ENCODE measurements at places on chromosomes 3 and 15.

GRCh38 chr3:128051837-128052594, at the start of gene SEC61A1:
Gene SEC61A1, plus strand, starts transcription at chr3:128052437. Its CDS starts 116 bp downstream, at chr3:128052553.
- DNase-seq, result peak; percentile 94

- DNase-seq, result no peak
Observed at GRCh38 chr15:78895471-78895870, 22.8 kb downstream of the MORF4L1 start.

GRCh38 chr15:66621491-66622467, 56.0 kb upstream of the LCTL start:
- no peak for DNase-seq

DNA sequence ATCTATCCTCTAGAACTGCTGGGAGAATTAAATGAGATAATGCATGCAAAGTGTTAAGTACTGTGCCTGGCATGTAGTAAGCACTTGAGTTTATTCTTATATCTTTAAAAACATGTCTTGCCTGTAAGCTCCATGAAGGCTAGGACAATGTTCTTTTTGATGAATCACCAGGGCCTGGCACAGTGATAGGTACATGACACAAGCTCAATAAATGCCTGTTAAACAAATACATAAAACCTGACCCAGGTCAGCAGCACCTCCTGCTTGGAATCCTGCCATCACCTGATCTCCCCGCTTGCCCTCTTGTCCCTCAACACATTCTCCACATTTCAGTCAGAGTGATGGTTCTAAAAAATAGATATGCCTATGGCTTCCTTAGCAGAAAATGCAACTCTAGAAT, 186.8 kb downstream of the CHST2 start:
- DNase-seq, result no peak

- DNase-seq, result peak; percentile 68
Observed at GRCh38 chr3:188154014-188154808, at the start of gene LPP. Gene LPP, plus strand, starts transcription at chr3:188154157. Its CDS starts 251,964 bp downstream, at chr3:188406121.

DNA sequence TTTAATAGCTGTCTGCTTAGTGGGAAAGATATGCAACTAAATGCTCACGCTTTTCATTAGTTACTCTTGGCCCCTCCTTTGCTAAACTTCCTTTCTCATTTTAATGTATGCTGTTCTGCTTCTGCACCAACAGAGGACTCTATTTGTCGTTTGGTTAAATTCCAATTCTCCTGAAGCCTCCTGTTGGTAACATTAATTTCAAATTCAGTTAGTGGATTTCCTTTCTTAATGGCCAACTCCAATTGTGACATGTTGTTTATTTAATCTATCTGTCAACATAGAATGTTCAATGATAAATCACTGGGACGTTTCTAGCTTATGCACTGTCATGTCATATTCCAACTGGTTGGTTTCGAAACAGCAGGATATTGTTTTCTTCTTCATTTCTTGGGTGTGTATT, 467.4 kb upstream of the BCHE start:
- DNase-seq, result no peak

DNA sequence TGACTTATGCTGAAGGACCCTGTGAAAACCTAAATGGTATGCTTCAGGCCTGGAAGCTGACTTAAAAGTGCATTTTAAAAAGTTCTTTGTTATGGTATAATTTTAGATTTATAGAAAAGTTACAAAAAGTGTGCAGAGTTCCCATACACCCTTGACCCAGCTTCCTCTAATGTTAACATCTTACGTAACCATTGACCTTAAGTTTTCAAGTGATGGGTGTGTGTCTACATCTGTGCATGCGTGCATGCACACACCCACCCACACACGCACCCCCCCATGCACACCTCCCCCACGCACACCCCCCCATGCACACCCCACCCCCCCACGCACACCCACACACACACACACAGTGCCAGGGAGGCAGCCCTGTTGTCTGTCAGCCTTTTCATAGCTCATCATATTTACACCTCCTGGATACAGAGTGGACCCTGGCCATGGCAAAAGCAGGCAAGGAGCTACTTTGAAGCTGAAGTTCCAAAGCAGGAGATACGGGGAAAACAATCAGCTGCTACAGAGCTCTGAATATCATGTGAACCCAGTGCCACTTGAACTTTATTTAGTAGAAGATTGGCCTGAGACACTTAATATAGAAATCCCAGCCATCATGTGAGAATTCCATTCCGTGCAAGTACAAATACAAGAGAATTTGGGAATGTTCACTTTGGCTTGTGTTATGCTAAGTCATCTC, 30.0 kb upstream of the TRAK1 start:
- no peak for DNase-seq

- no peak for DNase-seq
Observed at GRCh38 chr15:28125673-28126651, 26.8 kb upstream of the OCA2 start.

DNA sequence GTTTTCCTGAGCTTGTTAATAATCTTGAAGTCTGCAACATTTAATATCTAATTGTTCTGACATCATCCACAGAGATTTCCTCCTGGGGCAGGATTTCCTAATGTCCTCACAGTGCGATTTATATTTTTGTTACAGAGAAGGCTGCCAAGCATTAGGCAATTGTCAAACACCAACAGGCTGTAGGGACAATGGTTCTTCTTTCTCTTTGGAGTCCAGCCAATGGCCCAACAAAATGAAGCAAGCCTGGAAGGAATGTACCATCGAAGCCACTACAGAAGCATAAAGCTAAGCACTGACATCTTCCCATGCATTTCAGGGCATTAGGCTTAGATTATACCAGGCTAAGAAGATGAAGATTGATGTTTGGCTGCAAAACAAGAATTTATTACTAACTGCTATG, 173.0 kb upstream of the FRMD4B start:
- no peak for DNase-seq

DNA sequence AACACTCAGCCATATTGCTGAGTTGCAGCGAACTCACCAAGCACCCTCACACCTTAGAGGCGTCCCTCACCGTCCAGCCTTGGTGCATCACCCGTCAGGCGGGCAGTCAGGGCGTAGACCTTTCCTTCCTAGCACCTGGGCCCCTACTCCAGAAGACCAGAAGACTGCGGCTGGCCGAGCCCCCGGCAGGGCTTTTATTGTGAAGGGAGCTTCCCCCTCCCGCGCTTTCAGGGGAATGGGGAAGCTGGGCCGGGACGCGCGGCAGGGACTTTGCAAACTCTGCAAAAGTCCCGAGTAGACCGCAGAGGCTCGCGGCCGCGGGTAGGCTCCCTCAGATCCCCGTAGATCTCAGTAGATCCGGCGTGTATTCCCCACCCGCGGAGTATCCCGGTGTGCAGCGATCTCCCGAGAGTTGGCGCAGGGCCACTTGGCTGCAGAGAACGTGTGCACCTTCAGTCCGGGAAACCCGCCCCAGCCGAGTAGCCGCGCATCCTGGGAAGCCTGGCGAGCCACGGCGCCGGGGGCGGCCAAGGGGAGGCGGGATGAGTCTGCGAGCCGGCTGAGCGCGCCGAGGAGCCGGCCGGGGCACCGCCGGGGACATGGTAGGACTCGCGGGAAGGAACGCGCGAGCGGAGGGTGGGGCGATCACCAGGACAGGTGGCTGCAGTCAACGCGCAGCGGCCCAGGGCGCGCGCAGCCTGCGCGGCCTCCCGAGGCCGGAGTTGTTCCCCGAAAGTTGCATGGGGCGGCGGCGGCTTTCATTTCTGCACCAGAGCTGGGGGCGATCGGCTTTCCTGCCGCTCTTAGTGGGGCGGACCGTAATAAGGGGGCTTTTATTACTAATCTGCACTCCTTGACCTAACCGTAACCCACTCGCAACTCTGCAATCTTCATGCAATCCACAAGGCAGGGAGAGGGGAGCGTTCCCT, at the start of gene GASK1A:
Gene GASK1A (plus strand): TSS at position 268 of the 929 bp plus-strand sequence. CDS start 332 bp downstream, at position 600.
- DNase-seq, result no peak

DNA sequence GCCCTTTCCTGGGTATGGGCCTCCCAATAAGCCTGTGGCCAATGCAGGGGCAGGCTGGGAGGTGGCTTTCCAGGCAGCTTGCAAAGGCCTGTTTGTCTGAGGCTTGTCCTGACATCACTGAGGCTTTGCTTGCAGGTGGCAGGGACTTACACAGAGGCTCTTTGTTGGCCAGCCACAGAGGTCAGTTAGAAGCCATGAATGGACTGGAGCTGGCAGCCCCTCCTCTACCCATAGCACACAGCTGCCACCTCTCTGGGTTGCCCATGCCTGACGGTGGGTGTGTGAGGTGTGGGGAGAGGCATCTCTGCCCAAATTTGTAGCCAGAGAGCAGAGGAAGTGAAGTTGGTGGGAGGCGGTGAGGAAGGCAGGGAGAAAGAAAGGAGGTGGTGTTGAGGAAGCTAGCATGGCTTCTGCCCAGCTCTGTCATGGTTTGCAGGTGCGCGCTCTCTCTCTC, 17.1 kb downstream of the LIMD1 start:
- no peak for DNase-seq

DNA sequence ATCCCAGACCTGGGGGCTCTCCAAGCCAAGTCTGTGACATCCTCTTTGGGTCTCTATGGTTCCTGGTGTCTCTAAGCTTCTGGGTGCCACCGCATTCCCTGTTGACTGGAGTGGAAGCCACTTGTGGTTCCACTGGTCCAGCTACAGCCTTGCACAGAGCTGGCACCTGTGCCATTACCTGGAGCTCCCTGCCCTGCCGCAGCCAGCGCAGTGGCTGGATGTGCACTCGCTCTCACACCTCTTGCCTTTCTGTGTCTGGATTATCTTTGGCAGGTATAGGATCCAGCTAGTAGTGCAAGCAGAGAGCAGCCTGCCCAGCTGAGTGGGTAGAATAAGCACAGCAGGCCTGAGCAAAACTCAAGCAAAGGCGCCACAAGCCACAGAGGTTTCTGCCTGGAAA, 1635.5 kb downstream of the OTOL1 start:
- no peak for DNase-seq

- no peak for DNase-seq
Observed at GRCh38 chr3:47347217-47347801, 33.5 kb upstream of the PTPN23 start.

GRCh38 chr3:11375333-11376088, 103.3 kb downstream of the ATG7 start:
- no peak for DNase-seq

GRCh38 chr3:27528791-27529190, 44.6 kb upstream of the SLC4A7 start:
- DNase-seq, result no peak

GRCh38 chr15:85582131-85583079, 202.0 kb downstream of the AKAP13 start:
- peak; percentile 55 for DNase-seq

GRCh38 chr15:79185199-79185598, 94.6 kb upstream of the RASGRF1 start:
- DNase-seq, result no peak

DNA sequence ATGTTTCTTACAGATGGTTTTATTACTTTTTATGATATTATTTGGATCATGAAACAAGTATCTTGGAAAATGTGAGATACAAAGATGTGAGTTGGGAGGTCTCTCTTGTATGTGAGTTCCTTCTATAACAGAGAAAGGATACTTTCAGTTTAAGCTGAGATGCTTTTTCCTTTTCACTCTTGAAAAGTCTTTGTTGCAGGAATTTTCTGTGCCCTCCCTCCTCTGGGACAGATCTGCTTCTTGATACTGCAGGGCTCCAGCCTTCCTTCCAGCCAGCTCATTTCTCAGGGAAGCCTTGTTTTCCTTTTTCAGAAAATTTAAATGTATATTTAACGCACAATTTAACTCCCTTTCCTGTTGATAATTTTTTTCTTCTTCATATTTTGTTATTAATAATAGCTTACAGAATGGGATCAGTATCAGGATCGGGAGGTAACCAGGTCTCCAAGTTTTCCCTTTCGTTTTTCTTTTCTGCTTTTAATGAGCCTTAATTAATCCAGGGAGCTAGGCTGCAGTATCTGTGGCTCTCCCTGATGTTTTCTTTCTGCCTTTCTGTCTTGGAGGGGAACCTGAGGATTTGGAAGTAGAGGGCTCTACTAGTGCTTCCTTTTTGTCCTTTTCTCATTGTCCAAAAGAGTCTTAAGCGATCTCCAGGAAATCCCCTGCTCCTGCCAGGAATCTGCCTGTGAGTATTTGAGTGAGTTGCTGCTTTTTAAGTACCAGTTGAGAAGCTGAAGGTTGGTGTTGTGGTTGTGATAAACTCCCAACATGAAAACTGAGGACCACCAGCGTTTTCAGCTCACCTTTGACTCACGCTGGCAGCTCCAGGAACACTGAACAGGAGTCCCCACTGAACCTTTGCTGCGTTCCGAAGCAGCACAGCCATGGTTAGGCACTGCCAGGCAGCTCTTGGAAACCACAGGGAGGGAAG, 105.7 kb downstream of the IGF1R start:
- DNase-seq, result no peak

- DNase-seq, result no peak
Observed at GRCh38 chr3:68306571-68306970, 625.8 kb downstream of the TAFA4 start.

- DNase-seq, result no peak
Observed at GRCh38 chr15:87080547-87080946, 1000.9 kb downstream of the AGBL1 start.

DNA sequence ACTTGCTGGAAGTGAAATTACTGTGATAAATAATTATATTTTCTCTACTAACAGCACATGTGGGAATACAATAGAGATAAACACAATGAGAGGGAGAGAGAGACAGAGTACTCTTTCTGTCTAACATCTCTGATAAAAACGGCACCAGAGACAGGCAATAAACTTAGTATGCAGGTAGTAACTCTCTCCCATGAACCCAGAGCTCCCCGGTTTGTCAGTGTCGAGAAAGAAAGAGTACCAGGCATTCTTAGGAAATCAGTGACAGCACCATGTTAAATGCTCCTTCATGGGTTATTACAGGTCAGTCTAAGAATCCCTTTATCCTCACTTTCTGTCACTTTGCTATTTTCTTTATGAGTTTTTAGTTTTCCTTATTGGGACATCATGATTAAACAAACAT, 110.7 kb upstream of the EPHA3 start:
- DNase-seq, result no peak

GRCh38 chr3:69724722-69725435, 14.4 kb upstream of the MITF start:
- no peak for DNase-seq

- no peak for DNase-seq
Observed at GRCh38 chr3:47425959-47426358, 45.1 kb downstream of the PTPN23 start.

- no peak for DNase-seq
Observed at GRCh38 chr3:130789782-130790322, 43.2 kb upstream of the PIK3R4 start.

DNA sequence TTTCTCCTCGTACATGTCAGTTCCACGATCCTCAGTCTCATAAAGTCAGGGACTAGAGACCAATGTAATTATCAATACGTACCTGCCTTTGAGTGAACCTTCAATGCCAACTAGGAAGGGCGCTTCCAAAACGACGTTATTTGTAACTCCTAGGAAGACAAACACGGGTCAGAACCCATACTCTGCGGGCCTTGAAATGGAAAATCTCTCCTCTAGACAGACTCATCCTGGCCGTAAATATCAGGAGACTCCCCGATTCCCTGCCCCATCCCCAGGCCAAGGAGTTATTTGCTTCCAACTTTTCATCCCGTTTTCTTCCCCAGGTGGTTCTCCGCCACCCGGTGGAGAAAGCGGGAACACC, 578 bp downstream of the OIP5 start:
- DNase-seq, result no peak

DNA sequence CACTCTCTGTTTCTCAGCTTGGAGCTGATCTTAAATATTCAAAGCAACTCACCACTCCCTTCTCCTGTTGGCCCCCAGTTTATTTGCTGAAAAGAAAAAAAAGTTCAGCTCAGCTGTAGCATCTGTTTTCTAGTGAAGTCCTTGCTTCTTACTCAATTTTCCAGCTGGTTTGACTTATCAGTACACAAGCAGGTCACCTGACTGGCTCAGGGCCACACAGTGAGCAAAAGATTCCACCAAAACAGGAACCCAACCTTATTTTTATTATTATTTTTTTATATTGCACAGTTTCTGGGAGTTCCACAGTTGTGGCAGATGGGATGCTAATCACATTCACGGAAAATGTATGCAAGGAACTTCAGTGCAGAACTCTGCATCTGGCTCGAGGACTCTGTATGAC, 390.7 kb upstream of the RGMA start:
- no peak for DNase-seq
